ENCODE measurements at places on chromosomes 16 and 17.
A peak's percentile ranks its signal among the peaks of the same experiment; 100 is the strongest.

DNA sequence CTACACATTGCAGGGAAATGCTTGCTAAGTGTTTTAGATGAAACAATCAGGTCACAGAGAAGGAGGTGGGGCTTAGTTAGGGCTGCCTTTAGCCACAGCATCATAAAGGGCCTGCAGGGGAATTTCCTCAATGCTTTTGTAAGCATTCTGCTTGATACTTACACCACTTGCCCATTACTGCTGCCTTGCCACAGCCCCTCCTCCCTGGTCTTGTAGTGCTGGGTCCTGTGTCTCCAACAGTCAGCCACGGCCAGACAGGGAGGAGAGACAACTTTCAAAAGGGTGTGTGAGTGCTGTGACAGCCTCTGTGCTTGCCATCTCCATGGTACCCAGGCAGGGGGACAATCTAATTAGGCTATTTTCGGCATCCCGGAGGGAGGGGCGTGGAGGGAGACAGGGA is 111.2 kb downstream of the SHISA9 start:
- no peak for DNase-seq

- no peak for DNase-seq
These were observed 28.2 kb downstream of the ZNF652 start for GRCh38 chr17:49333804-49334203.

DNA sequence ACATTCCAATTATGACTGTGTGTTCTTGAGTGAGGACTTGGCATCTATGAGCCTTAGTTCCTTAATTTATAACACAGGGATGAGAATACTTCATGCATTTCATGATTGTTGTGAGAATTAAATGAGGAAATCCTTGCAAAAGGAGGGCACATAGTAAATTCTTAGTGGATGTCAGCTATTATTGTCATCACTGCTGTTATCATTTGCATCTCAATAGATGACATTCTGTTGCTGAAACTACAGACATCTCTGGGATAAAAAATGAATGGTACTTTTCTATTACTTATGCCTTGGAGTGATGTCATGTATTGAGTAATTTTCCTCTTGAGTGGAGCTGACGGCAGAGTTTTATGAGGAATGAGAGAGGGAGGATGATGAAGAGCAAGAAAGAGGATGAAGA is 184.4 kb upstream of the CDH11 start:
- no peak for DNase-seq

GRCh38 chr16:83856792-83857191 is 42.1 kb upstream of the MLYCD start:
- DNase-seq, result no peak

DNA sequence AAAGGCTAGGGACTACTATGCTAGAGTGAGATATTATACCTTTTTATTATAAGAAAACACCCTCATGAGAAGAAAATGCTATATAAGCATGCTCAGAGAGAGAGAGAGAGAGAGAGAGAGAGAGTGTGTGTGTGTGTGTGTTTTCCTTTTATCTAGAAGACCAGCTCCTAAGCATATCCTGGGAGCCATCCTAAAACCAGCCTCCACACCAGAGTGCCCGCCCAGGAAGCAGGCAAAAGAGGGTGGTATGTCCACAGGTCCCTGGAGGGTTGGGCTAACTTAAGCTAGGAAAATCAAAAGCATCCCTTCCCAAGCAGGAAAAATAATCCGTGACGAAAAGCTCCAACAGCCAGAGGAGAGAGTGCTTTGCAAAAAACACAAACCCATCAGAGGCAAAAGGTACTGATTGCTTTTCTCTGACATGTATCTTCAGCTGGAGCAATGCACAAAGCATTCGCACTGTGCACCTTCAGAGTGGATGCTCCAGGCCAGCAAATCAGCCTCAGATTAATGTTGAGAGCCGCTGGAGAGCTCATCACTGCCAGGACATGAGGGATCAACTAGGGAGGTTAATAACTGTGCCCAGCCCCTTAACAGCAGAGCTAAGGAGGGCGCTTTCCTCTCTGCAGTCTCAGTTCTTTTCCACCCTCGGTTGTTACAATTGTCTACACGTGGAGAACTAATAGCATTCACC is 125.1 kb downstream of the SLC39A11 start:
- DNase-seq, result no peak

GRCh38 chr17:37527249-37527851 is 37.7 kb downstream of the DUSP14 start:
- DNase-seq, result no peak

- no peak for DNase-seq
These were observed 11.0 kb upstream of the CAMKK1 start for GRCh38 chr17:3903881-3904290.

GRCh38 chr17:28499364-28499664 is 6.8 kb upstream of the FOXN1 start:
- DNase-seq, result no peak

DNA sequence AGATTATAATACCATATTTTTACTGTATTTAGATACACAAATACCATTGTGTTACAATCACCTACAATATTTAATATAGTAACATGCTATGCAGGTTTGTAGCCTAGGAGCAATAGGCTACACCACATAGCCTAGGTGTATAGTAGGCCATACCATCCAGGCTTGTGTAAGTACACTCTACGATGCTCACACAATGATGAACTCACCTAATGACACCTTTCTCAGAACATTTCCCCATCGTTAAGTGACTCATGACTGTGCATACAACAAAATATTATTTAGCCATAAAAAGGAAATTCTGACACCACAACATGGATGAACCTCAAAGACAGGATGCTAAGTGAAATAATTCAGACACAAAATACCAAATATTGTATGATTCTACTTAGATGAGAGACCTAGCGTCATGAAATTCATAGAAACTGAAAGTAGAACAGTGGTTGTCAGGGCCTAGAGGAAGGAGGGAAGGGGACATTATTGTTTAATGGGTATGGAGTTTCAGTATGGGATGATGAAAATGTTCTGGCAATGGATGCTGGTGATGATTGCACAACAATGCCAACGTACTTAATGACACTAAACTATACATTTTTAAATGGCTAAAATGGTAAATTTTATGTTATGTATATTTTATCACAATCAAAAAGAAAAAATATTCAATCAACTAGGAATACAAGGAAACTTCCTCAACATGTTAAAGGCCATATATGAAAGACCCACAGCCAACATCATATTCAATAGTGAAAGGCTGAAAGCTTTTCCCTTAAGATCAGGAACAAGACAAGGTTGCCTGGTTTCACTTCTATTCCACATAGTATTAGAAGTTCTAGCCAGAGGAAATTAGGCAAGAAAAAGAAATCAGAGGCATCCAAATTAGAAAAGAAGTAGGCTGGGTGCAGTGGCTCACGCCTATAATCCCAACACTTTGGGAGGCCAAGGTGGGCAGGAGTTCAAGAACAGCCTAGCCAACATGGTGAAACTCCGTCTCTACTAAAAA is 5.9 kb upstream of the C16orf87 start:
- DNase-seq, result no peak

GRCh38 chr16:58797137-58797801 is 63.2 kb upstream of the GOT2 start:
- DNase-seq, result no peak

GRCh38 chr17:3838206-3838605 is 7.8 kb downstream of the NCBP3 start:
- no peak for DNase-seq

DNA sequence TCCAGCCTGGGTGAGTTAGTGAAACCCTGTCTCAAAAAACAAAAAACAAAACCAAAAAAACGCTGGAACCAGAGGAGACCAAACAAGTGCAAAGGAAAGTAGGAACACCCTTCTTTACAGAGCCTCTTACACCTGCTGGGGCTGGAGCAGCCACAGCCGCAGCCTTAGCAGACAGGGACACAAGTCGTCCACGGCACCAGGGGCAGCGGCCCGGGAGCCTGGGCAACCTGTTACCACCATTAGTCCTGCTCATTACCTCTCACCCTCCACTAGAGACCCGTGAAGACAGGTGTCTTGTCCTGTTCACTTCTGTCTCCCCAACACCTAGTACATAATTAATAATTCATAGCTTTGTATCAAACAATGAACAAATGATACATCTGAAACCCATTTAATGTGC is 83.6 kb downstream of the C16orf78 start:
- no peak for DNase-seq

DNA sequence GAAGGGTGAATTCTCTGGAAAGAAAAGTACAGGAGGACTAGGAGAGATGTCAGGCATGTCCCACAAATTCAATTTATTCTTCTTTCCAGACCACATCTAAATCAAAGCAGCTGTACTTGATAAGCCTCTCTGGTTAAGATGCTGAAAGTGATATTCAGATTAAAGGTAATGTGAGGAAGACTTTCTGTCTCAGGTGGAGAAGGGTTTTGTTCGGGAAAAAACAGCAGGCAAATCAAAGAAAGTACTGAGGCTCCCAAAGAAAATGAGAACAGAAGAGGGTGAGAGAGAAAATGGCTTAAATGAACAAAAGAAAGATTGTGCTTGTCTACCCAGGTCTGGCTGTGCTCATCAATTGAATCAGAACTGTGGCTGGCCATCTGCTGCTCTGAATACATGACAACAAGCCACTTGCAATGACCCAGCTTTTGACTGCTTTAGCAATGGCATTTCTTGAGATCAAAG is 55.6 kb downstream of the MMD start:
- DNase-seq, result no peak

- DNase-seq, result no peak
These were observed 19.5 kb downstream of the USP7 start for GRCh38 chr16:8943966-8944759.

DNA sequence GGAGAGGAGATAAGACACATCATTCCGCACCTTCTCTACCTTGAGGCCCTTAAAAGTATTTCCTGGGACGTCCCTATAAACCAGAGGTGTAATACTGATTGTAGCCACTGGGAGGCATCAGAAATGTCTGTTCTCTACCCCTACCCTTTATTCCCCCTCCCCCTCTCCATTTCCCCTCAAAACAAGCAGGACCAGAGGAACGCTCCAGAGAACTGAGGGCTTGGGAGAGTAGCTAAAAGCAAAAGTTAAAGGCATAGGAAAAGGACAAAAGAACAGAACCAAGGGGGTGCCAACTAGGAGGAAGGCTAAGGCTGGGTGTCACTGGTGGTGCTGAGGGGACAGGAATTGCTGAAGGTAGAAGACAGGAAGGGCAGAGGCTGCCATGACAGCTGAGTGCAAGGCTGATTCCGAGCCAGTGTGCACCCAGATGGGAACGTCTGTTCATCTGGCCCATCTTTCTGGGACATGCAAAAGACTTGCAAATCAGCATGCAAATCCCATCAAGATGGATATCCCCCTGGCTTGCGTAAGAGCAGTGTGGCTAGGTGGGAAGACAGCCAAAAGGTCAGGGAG is 6.7 kb downstream of the CAMTA2 start:
- DNase-seq, result no peak

- DNase-seq, result no peak
These were observed 7.3 kb upstream of the IL34 start for GRCh38 chr16:70638814-70639792.

DNA sequence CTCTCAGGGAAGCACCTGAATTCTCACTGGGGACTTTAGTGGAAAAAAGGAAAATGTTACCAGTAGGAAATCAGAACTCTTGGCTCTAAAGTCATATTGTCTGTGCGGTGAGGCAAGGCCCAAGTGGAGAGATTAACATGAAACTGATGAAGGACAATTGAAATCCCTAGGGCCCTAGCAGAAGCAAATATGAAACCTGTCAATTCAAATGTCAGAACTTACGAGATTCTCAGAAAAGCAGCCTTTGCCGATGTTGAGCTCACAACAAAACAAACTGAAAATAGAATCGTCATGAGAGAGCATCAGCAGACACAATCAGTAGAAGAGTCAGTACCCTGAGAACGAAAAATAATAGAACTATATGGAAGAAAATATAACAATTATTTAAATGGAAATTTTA is 108.8 kb downstream of the ELAC2 start:
- no peak for DNase-seq

- DNase-seq, result peak; percentile 77
These were observed 907 bp downstream of the TRAPPC2L start for GRCh38 chr16:88857728-88858339.

GRCh38 chr16:55001931-55002330 is 71.3 kb downstream of the IRX5 start:
- DNase-seq, result no peak

DNA sequence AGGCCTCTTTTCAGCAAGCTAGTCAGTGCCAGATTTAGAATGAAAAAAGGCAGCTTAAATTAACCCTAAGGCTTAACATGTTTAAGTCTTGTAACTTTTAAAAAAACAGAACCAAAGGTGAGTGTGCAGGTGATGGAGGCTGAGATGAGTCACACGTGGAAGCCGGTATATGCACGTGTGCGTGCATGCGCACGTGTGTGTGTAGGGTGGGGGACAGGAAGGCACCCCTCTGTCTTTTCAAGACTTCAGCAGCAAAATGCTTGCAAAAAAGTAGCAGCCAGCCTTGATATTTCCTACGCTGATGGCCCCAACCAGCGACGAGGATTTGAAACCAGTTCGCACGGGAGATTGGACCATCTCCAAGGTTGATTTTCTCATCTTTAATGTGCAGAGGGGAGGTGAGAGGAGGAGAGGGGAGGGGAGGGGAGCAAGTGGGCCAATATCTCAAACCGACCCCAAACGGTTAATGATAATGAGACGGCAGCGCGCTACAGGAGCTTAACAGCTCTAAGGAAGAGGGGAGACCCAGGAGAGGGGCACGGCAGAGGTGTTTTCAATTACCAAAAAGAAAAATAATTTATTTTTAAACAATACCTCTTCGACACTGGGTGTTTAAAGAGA is 154.7 kb downstream of the ZNF423 start:
- DNase-seq, result no peak

GRCh38 chr17:77741109-77741508 is 217.4 kb upstream of the TNRC6C start:
- DNase-seq, result no peak

DNA sequence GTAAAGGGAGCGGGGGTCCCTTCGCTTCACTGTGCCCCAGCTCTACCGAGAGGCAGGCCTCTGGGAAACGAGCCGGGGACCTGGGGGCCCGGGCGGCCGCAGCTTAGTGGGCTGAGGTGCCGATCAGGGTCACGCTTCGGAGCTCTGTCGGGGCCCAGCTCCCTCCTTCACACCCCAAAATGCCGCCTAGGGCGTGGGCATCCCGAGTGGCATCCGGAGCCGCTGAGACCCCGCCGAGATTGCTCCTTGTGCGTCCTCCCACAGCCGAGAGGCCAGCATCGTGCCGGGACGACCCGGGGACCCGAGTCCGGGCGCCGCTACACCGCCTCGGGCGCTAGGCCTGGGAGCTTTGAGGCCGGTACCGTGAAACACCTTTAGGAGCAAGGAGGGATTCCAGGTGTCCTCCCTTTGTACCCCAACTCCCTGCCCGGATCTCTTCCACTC is 1.3 kb downstream of the SALL1 start:
- no peak for DNase-seq

- DNase-seq, result no peak
These were observed 4.8 kb downstream of the SCGB1C2 start for GRCh38 chr17:142102-142661.

GRCh38 chr16:87790292-87791100 is 24.7 kb upstream of the KLHDC4 start:
- no peak for DNase-seq

- DNase-seq, result no peak
These were observed 11.8 kb upstream of the JPT2 start for GRCh38 chr16:1666316-1666715.

DNA sequence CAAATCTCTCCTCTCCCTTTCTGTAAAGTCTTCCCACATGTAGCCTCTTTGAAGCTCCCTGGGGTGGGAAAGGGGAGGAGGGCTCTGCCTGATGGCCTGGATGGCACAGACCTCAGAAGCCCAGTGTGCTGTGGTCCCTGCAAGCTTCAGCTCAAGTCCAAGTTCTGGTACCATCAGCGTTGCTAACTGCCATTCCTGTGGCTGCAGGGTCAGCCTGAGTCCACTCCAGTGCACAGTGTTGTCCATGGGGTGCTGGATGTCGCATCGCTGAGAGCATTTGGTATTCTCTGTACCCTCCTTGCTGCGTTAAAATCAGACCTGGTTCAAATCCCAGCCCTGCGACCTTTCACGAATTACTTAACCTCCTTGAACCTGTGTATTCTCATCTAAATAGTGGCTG is 105.1 kb downstream of the RAB11FIP4 start:
- no peak for DNase-seq
